DMS 273 treated with DMSO at 0.1 percent for 48 hours (cell line): ENCODE measurements at places on chromosomes 6 and 20.

DNA sequence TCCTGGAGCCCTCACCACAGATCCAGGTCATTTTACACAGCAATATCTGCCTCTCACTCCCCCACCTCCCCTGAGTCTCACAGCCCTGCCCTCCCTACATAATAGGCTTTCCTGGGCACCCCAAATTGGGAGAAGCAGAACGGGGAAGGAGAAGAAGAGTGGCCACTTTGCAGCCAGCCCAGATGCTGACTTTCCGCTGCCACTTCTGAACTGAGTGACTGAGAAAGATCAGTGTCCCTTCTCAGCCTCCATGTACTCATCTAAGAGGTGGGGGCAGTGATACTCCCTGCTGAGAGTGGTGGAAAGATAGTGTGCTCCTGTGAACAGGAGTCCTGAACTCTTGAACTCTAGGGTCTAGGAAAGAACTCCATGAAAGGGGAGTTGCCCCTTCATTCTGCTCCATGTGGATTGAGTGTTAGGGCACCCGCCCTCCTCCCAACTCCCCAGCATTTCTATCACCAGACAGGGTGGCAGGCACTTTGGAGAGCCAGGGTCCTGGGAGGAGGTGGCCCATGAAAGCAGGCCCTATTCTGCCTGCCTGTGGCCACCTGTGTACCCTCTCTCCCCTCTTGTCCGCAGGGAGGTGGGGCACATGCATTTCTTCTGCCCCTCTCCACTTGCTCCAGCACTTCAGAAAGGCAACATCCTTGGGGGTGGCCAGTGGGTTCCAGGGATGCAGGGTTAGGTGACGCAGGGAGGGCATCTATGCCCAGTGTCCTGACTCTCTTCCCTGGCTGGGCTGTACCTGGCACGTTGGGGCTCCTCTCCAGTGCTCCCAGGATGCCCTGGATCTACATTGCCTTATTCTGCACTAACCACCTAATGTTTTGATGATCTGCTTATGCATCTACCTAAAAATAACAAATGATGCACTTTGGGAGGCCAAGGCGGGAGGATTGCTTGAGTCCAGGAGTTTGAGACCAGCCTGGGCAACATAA is 38.3 kb upstream of the MRPS18A start:
- DNase-seq = no peak

DNA sequence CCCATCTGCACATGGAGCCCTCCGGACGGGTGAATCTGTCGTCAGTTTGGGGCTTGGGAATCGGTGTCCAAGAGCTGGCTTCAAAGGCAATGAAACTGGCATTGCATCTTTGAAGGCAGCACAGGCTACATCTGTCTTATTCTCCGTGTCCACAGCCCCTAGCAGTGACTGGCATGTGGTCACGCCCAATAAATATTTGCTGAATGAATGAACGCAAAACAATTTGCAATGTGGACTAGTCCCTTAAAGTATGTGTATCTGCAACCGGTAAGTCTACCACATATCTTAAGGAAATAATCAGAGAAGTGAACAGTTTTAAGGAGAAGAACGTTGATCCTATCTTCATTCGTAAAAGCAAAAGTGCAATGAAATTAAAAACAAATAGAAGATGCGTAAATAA is 8.0 kb upstream of the PMEPA1 start:
- DNase-seq = no peak

GRCh38 chr6:161367472-161367871 is 93.6 kb upstream of the AGPAT4 start:
- DNase-seq = no peak

DNA sequence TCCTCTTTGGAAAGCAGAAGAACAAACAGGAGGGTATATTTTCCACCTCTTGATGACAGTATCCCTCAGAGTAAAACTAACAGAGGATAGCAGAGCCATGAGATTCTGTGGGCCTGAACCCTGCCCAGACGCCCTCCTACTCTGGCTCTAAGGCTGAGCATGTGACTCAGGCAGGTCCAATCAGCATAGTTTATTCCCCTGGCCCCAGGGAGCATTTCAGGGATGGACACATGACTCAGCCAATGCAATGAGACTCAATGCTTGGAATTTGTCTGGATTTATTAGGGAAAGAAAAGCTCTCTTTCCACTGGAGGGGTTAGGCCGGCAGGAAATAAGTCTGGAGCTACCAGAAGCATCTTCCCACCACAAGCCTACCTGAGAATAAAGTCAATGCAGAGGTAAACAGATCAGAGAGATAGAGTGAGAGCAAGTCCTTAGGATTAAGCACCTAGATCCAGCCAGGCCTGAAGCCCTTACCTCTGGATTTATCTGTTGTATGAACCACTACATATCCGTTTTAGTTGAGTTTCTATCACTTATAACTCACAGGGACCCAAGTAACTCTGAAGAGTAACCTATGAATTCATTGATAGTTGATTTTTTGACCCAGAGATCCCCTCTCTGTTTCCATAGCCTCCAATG is 68.2 kb upstream of the EYA2 start:
- DNase-seq = no peak
